Caki2 (cell line): ENCODE measurements at places on chromosomes 4 and X.

DNA sequence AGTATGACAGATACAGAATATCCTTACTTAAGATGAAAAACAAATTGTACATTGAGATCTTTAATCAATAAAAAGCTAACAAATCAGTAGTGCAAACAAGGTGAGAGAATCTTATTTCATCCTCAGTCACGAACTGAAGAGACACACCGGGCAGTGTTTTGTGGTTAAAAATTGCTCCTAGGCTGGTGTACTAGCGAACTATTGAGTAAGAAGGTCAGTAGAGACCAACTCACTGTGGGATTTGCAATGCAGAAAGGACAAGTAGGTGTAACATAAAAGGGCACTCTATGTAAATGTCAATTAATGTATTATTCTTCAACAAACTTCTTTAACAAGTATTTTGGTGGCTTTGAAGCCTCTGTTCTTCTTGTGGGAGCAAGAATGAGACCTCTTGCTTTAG lies 260.2 kb upstream of the PPARGC1A start:
- no peak for DNase-seq

- no peak for DNase-seq
Measured at GRCh38 chr4:77820649-77821561, 1.7 kb upstream of the CNOT6L start.

- DNase-seq: no peak
Measured at GRCh38 chrX:15607067-15607466, 6.3 kb upstream of the ACE2 start.

DNA sequence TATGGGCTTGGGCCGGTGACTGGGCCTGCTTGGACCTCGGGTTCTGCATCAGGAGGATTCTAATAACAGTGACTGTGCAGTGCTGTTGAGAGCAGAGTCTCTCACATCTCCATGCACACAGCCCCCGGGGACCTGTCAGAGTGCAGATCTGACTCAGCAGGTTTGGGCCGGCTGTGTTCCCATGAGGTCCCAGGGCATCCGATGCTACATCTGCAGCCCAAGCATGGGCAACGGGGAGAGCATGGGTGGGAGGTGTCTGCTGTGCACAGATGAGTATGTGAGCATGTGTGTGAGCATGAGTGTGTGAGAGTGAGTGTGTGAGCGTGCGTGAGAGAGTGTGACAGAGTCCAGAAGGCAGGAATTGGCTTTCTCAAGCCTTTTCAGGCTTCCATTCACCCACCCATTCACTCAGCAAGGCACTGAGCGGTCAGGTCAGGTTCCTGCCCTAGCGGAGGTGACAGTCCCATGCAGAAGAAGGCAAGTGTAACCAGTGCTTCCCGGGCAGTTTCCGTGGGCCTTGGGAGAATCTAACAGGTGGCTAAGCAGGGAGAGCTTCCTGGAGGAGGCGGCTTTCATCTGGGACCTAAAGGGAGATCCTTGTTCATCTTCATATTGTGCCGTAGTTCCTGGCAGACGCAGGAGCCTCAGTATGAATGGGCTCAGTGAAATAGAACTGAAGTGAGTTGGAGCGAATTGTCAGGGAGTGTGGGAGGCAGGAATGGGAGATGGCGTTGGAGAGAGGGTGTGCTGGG lies 62.6 kb downstream of the SORCS2 start:
- DNase-seq: no peak

GRCh38 chrX:153448556-153449367 lies 2.9 kb upstream of the TREX2 start:
- no peak for DNase-seq

GRCh38 chr4:24070117-24070516 lies 180.3 kb upstream of the PPARGC1A start:
- DNase-seq: peak; percentile 41

DNA sequence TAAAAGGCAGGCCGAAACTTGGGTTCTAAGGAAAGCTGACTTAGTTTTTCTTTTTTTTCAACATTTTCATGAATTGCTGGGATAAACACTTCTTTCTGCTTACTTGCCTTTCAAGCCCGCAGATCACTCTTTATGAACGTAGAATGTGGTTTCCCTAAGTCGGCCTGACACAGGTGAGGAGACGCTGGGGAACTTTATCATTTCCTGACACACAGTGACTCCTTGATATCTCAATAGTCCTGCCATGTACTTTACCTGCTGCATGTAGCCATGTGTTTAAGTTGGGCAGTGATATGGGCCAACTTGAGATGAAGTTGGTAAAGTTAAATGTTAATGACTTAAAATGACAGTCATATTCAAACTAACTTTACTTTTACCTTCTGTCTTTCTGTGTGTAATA lies 26.6 kb upstream of the SNCA start:
- DNase-seq: no peak
